ENCODE measurements at places on chromosomes 16 and 17. TPM values are rescaled to one million over a fixed set of nuclear protein-coding genes. Genes with fewer than 3 reads are reported as not detected.

The C16orf92 gene
- total RNA-seq = not detected

The GSE1 gene
- total RNA-seq = 41.6 TPM

The VASN gene
- 9.7 TPM for total RNA-seq

The SLC47A1 gene
- total RNA-seq = 7.4 TPM

The TNFRSF17 gene
- total RNA-seq = not detected

The KIF2B gene
- not detected for total RNA-seq

The MT2A gene
- total RNA-seq = 283 TPM

The CLEC19A gene
- total RNA-seq = 0.95 TPM

The CMC2 gene
- 78.3 TPM for total RNA-seq

The ABCC6 gene
- 0.84 TPM for total RNA-seq

The KRTAP4-6 gene
- not detected for total RNA-seq

The GAS7 gene
- 453 TPM for total RNA-seq

The ZNF688 gene
- 16.8 TPM for total RNA-seq

The TBC1D26 gene
- total RNA-seq = 7.1 TPM

The RNF43 gene
- total RNA-seq = 3.2 TPM

The CDH5 gene
- 15.2 TPM for total RNA-seq

The SCIMP gene
- total RNA-seq = 1.5 TPM

The TRIM72 gene
- 0.78 TPM for total RNA-seq

The OR3A2 gene
- 5.3 TPM for total RNA-seq

The KDM6B gene
- total RNA-seq = 21.9 TPM

The STRADA gene
- total RNA-seq = 70.4 TPM

The RPH3AL gene
- 6.9 TPM for total RNA-seq

The PYDC1 gene
- total RNA-seq = 2.8 TPM

The KRT12 gene
- not detected for total RNA-seq

The CLEC18B gene
- 4.2 TPM for total RNA-seq

The PDIA2 gene
- total RNA-seq = 40.7 TPM

The SLFN12 gene
- 4.5 TPM for total RNA-seq

The ENPP7 gene
- total RNA-seq = not detected

The MEOX1 gene
- not detected for total RNA-seq

The CHRNB1 gene
- 16.7 TPM for total RNA-seq

The CHP2 gene
- 0.39 TPM for total RNA-seq

The RPL38 gene
- 523 TPM for total RNA-seq

The KRTAP9-8 gene
- not detected for total RNA-seq

The NPIPB13 gene
- 42.2 TPM for total RNA-seq

The RASL10B gene
- total RNA-seq = 43.8 TPM

The KRTAP17-1 gene
- total RNA-seq = not detected

The ZSCAN10 gene
- not detected for total RNA-seq

The SLC4A1 gene
- total RNA-seq = 0.53 TPM

The PRPSAP2 gene
- total RNA-seq = 50.1 TPM

The FOXN1 gene
- total RNA-seq = not detected

All from dorsolateral prefrontal cortex (tissue), 122 donors.